ENCODE measurements at places on chromosomes 13 and 19. TPM values are rescaled to one million over a fixed set of nuclear protein-coding genes. Genes with fewer than 3 reads are reported as not detected.

The S1PR4 gene
- not detected for total RNA-seq

The ZNF724 gene
- 0.26 TPM for total RNA-seq

The C1QTNF9B gene
- not detected for total RNA-seq

The SIGLEC5 gene
- total RNA-seq, result not detected

The LGALS14 gene
- not detected for total RNA-seq

The FREM2 gene
- not detected for total RNA-seq

The SPINT2 gene
- total RNA-seq, result 286 TPM

The SLC7A9 gene
- 0.69 TPM for total RNA-seq

The EMP3 gene
- total RNA-seq, result 483 TPM

The SIGLEC9 gene
- total RNA-seq, result not detected

The FGF21 gene
- total RNA-seq, result not detected

The KASH5 gene
- total RNA-seq, result not detected

The VAV1 gene
- 6.1 TPM for total RNA-seq

The URAD gene
- total RNA-seq, result not detected

The SLC15A1 gene
- total RNA-seq, result not detected

The SPACA4 gene
- not detected for total RNA-seq

The AMER2 gene
- total RNA-seq, result not detected

The ZNF90 gene
- total RNA-seq, result not detected

The ZNF223 gene
- 2.8 TPM for total RNA-seq

The STOML3 gene
- not detected for total RNA-seq

The TMEM59L gene
- 6.1 TPM for total RNA-seq

The POU2F2 gene
- 0.22 TPM for total RNA-seq

The F7 gene
- total RNA-seq, result 0.09 TPM

The CGB8 gene
- total RNA-seq, result 4.1 TPM

The ACP5 gene
- not detected for total RNA-seq

The GRIN3B gene
- total RNA-seq, result 3.3 TPM

The ZNF507 gene
- 11.5 TPM for total RNA-seq
